ENCODE measurements at places on chromosomes 13 and 19. TPM values are rescaled to one million over a fixed set of nuclear protein-coding genes. Genes with fewer than 3 reads are reported as not detected.

FUT2 gene
- total RNA-seq = 0.59 TPM

OR10H1 gene
- not detected for total RNA-seq

MTUS2 gene
- 1.2 TPM for total RNA-seq

DKKL1 gene
- total RNA-seq = not detected

ZNF541 gene
- 0.10 TPM for total RNA-seq

TMEM255B gene
- total RNA-seq = 1.7 TPM

ZNF569 gene
- 11.3 TPM for total RNA-seq

CCDC70 gene
- total RNA-seq = not detected

C1QTNF9B gene
- 0.20 TPM for total RNA-seq

ALOX5AP gene
- total RNA-seq = 13.3 TPM

CEBPG gene
- 34.8 TPM for total RNA-seq

CYP4F8 gene
- 1.8 TPM for total RNA-seq

ZNF223 gene
- 7.1 TPM for total RNA-seq

DIRAS1 gene
- total RNA-seq = 2.9 TPM

LRRC8E gene
- 3.9 TPM for total RNA-seq

RHPN2 gene
- total RNA-seq = 2.2 TPM

MBD3L3 gene
- not detected for total RNA-seq

FBXO27 gene
- total RNA-seq = 4.7 TPM

HIPK4 gene
- 0.10 TPM for total RNA-seq

SYDE1 gene
- total RNA-seq = 6.9 TPM

CCDC194 gene
- not detected for total RNA-seq

SWSAP1 gene
- 0.30 TPM for total RNA-seq

NLRP4 gene
- total RNA-seq = not detected

CRLF1 gene
- 9.3 TPM for total RNA-seq

METTL21C gene
- 3.0 TPM for total RNA-seq

RNF113B gene
- not detected for total RNA-seq

AMH gene
- total RNA-seq = not detected

ZNF814 gene
- 15.6 TPM for total RNA-seq

PRX gene
- 5.2 TPM for total RNA-seq

KL gene
- 2.5 TPM for total RNA-seq

ZBTB32 gene
- not detected for total RNA-seq

WDR88 gene
- total RNA-seq = 0.10 TPM

TINCR gene
- total RNA-seq = 17.7 TPM

DAND5 gene
- total RNA-seq = not detected

PLPP2 gene
- total RNA-seq = 5.1 TPM

ZBTB7A gene
- total RNA-seq = 12.7 TPM

ZNF208 gene
- total RNA-seq = 23.1 TPM

ZNF790 gene
- 7.0 TPM for total RNA-seq

APOC4 gene
- total RNA-seq = not detected

PTH2 gene
- not detected for total RNA-seq

C2CD4C gene
- 0.49 TPM for total RNA-seq

NEK3 gene
- 10.6 TPM for total RNA-seq

MCF2L gene
- 23.9 TPM for total RNA-seq

CABP5 gene
- total RNA-seq = not detected
